ENCODE measurements at places on chromosomes 12 and 14. TPM values are rescaled to one million over a fixed set of nuclear protein-coding genes. Genes with fewer than 3 reads are reported as not detected.
A peak's percentile ranks its signal among the peaks of the same experiment; 100 is the strongest.

The NUAK1 gene
- total RNA-seq = 42.4 TPM

The FBXO21 gene
- 42.4 TPM for total RNA-seq

The ZFHX2 gene
- total RNA-seq = 0.96 TPM

The SERPINA6 gene
- total RNA-seq = 2.4 TPM

The IL25 gene
- total RNA-seq = not detected

The OTOGL gene
- total RNA-seq = 3.1 TPM

The USP30 gene
- 4.1 TPM for total RNA-seq

DNA sequence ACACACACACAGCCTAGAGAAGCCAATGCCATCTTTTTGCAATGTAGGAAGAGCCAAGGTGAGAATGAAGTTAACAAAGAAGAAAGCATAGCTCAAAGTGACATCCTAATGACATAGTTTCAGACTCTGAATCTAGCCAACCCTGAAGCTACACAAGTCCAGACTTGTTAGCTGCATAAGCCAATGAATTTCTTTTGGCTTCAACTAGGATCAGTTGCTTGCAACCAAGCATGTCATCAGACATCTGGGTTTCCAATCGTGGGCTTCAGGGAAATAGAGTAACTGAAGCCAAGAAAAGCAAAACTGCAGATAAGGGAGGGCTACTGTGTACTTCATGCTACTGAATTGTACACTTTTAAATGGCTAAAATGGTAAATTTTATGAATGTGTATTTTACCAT, 4.4 kb upstream of the GPHN start:
- peak; percentile 11 for DNase-seq

- DNase-seq = no peak
Observed at GRCh38 chr12:121388421-121388981, 11.4 kb upstream of the RNF34 start.

- no peak for DNase-seq
Observed at GRCh38 chr12:126431767-126432166, 1366.5 kb downstream of the AACS start.

DNA sequence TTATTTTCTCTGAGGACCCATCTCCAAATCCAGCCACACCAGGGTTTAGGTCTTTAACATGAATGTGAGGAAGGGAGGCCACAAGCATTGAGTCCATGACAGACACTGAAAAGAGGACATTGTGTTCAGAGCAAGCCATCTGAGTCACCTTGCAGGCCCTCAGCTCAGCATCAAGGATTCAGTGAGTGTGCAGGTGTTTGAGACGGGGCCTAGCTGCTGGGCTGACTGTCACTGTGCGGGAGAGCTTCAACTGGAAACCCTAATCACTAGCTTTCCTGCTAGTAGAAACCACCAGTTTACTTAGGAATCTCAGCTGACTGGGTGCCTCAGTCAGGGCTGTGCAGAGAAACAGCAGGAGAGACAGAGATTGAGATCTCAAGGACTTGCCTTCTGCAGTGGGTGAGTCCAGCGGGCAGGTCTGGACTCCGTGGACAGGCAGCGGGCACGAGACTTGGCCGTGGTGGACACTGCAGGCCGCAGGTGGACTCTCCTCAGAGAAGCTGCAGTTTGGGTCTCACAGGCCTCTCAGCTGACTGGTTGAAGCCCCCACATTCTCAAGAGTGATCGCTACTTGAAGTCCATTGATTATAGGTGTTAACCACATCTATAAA, 86.1 kb upstream of the DYNC1H1 start:
- no peak for DNase-seq

DNA sequence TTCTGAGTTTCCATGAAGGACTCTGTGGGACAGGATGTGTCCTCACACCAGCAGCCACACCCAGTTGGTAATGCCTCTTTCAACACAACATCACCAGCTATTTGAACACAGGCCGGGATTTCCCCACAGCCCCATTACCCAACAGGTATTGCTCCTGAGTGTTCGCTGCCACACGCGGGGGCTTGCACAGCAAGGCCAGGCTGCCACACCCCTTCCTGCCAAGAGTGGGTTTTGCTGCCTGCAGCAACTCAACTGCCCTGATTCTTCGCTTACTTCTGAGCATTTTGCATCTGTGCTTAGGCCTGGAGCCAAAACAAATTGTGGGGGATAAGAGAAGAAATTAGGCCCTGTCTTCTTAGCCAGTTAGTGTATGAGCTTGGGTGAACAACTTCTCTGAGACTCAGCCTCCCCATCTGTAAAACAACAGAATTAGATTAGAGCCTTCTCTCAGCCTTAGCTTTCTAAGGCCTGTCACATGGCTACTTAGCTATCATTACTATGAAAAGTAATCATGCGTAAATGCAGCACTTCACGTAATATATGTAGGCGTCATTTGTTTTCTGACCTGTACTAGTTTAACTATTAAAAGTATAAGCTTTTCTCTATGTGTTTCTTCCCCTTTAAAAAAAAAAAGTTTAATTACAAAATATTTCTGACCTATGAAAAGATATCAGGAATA, 20.0 kb downstream of the CKAP4 start:
- no peak for DNase-seq

DNA sequence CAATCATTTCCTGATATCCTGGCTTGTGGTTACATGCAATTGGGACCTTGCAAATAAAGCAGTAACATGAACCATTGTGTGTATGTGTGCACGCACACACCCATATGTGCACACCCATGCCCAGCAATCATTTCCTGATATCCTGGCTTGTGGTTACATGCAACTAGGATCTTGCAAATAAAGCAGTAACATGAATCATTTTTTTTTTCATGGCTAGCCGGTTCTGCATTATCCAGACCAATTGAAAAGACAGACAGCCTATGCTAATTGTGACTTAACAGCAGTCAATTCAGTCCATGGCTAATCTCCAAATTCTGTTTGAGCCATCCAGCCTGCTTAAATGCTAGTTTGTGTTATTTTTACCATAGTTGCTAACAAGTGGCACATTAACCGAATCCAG, 134.3 kb downstream of the TTC7B start:
- no peak for DNase-seq

DNA sequence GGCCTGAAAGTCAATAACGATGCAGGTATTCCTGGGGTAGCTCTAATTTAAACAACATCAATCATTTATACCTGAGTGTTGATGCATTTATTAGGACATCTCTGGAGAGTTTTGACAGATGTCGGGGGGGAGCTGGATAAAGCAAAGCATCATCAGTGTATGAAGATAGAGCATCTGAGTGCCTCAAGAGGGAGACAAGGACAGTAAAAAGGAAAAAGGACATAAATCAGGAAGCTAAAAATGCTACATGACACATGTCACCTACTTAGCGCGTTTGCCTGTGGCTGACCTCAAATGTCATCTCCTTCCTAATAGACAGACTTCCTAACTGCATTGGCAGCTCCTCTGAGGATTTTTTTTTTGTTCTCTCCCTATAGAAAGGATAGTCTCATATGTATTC, 259.5 kb upstream of the PKP2 start:
- DNase-seq = peak; percentile 0

- peak; percentile 50 for DNase-seq
Observed at GRCh38 chr14:50599700-50600444, 39.9 kb downstream of the ATL1 start.

DNA sequence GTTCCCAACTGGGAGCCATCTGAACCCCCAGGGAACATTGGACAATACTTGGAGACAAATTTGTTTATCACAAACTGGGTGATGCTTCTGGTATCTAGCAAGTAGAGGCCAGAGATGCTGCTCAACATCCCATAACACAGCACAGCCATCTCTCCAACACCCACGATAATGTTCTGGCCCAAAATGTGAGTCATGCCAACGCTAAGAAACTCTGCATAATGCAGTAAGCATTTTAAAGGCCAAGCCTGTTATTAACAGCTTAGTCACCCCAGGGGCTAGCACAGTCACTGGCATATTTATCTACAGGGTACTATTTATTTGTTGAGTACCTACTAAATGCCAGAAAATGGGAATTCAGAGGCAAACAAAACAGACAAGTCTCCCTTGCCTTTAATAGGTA, 873.1 kb upstream of the TMEM132C start:
- no peak for DNase-seq

- DNase-seq = no peak
Observed at GRCh38 chr14:98940693-98941437, 331.1 kb downstream of the BCL11B start.

- DNase-seq = no peak
Observed at GRCh38 chr12:92650228-92650822, 52.5 kb upstream of the PLEKHG7 start.

- no peak for DNase-seq
Observed at GRCh38 chr12:83256562-83256961, 569.9 kb downstream of the TMTC2 start.

- no peak for DNase-seq
Observed at GRCh38 chr12:86230516-86231146, 25.6 kb downstream of the MGAT4C start.

DNA sequence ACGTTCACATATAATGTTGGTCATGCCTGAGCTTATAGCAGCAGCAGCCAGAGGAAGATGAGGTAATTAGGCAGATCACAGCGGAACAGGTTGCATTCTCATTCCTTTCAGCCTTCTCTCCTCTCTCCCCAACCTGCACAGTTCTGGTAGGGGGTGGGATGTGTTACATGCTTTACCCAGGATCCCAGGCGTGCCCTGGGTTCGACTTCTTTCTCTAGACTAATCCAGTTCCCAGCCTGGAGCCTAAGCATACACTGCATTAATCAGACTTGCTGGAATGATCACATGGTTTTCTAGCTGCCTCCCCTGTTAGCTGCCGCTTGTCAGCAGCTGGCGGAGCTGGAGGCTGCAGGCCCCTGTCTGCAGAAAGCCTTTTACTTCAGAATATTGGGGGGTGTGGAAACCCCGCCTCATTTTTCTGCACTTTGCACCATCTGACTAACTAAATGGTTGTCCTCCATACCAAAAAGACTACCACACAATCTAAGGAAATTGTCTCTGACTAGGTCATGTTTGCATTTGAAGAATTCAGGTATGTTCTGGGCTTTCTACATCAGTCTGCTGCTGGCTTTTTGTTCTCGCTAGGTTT, 46.0 kb upstream of the EVL start:
- DNase-seq = peak; percentile 90

DNA sequence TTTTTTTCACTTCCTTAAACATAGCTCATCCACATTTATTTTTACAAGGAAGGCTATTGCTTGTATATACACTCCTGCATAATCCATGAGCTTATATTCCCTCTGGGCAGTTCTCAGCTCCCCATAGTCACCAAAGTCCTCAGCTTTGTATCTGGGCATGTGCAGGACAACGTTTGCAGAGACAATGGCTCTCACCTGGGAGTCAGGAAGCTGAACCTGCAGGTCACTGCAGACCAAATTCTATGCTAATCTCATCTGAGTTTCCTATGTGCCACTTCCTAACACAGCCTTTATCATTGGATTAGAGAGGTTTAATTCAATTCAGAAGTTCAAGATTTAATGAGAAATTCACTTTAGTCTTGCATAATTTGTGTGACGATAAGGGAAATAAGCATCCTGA, 131.5 kb downstream of the KCNK10 start:
- no peak for DNase-seq

- no peak for DNase-seq
Observed at GRCh38 chr12:68824131-68824530, 16.2 kb downstream of the MDM2 start.

DNA sequence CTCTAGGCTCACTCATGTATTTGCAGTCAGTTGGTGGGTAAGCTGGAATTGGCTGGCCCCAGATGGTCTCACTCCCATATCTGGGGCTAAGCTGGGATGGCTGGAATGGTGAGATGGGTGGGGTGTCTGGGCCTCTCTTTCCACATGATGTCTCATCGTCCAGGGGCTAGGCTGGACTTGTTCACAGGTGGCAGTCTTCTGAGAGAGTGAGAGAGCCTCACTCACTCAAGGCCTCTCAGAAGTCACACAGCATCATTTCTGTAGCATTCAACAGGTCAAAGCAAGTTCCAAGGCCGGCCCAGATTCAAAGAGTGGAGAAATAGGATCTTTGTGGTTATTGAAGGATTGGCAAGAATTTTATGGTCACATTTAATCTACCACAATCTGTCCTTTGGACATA, 102.7 kb downstream of the UNC79 start:
- no peak for DNase-seq

DNA sequence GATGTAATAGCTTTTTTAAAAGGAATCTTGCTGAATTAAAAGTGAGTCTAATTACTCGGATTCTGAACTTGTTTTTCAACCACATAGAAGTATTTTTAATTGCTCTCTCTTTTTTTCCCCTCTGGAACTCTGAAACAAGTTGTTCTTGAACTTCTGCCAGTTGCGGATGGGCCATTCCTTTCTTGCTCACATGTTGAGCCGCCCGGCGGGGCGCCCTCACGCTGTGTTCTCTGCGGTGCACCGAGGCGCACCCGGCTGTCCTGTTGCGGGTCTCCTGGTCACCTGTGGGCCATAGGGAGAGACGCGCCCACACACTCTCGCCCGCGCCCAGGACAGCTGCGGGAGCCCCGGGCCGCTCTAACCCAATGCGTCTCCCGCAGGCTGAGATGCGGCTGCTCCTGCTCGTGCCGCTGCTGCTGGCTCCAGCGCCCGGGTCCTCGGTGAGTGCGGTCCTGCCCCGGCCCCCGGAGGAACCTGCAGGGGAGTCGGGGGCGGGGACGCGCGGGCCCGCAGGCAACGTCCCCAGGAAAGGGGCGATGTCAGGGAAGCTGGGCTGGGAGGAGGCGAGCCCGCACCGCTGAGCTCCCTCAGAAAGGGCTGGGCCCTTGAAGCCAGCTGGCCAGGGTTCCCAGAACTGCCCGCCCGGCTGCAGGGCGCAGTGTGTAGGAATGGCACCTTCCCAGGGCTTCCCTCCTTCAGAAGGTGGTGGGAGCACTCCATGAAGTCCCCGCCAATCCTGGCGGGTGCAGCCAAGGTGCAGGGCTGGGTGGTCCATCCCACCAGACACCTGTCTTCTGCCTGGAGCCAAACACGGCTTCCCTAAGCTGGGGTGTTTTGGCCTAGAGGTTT, 2.3 kb downstream of the PAPLN start:
- peak; percentile 44 for DNase-seq

Data from umbilical cord (tissue), 2 donors.